ENCODE measurements at places on chromosomes 6 and 20.

GRCh38 chr20:16241911-16242310 is 331.3 kb downstream of the KIF16B start:
- DNase-seq: no peak

DNA sequence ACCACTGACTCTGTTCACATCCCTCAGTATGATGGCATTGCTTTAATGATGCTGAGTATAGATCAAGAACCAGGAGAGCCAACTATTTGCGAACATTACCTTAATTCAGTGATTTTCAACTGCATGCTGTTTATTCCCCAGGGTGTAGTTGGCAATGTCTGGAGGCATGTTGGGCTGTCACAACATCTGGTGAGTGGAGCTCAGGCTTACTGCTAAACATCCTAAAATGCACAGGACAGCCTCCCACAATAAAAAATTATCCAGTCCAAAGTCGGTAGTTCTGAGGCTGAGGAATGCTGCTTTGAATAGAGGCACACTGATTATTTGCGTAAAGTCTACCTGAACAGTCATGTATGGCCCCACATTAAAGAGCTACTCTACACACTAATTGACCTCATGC is 94.8 kb upstream of the OPRM1 start:
- DNase-seq: no peak

DNA sequence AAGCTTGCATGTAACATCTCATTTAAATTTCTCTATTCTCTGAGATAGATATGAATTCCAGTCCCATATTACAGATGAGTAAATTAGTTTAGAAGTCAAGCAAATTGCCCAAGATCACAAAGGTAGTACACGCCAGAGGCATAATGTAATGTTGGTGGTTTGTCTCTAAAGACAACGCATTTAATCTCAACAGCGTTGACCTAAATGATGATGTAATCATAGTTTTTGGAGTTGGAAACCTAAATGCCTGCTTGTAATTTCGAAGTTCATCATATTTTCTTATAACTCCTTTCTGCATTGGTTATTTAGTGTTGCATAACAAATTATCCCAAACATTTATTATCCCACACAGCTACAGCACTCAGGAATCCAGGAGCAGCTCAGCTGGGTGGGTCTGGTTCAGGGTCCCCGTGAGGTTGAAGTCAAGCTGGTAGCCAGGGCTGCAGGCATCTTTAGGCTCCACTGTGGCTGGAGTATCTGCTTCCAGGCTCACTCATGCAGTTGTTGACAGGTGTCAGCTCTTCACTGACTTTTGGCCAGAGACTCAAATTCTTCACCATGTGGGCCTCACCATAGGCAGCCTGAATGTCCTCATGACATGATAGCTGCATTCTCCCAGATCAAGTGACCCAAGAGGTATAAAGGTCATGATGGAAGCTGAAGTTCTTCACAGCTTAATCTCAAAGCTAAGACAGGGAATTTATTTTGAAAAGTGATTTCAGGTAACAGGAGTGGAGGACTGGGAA is 122.0 kb upstream of the SPTLC3 start:
- DNase-seq: no peak

GRCh38 chr6:105867821-105868220 is 218.3 kb upstream of the PRDM1 start:
- DNase-seq: no peak

DNA sequence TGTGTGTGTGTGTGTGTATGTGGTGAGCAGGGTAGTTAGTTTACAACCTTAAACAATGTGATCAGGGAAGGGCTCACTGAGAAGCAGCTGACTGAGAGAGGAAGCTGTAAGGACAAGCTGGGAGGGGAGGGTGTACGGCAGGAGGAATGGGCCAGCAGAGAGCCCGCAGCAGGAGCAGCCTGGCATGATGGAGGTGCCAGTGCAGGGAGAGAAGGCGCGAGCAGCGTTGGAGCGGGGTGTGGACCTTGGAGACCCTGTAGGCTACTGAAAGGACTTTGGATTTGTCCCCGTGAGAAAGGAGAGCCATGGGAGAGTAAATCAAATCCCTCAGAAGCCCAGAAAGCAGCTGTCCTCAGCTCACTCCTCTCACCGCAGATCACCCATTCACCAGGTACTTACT is 18.5 kb downstream of the FAM209B start:
- no peak for DNase-seq

DNA sequence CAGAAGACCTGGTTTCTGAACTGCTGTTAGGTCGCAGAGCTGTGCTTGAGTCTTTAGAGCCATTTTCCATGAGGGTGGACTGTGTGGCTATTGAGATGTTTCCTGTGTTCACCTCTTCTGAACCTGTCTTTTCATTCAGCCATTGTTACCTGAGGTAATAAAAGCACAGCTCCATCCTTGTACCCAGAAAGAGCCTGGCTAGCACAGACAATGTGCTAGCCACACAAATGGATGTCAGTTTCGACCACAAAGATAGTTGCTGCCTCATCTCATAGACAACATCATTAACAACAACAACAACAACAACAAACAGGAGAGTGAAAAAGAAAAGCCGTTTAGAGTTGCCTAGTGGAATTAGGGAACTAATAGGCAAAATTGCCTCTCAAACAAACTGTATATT is 114.7 kb downstream of the MYO6 start:
- no peak for DNase-seq

DNA sequence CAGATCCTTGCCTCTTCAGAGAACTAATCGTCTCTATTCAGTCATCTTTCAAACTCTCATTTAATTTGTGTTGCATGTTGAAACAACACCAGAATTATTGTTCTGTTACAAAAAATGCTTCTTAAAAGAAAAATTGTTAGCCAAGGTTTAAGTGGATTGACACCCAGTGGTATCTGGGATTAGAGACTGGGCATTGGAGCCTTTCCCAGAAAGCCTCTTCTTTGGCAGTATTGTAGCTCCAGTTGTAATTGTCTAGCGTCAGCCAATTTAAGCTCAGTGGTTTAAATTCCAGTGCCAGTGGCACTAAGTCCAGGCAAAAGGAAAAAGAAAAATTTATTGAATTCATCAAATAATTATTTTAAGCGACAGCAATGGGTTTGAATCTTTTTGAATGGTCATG is 801 bp downstream of the CCDC28A start:
- no peak for DNase-seq

- no peak for DNase-seq
These were observed 183.2 kb downstream of the DLL1 start for GRCh38 chr6:170107606-170108222.

DNA sequence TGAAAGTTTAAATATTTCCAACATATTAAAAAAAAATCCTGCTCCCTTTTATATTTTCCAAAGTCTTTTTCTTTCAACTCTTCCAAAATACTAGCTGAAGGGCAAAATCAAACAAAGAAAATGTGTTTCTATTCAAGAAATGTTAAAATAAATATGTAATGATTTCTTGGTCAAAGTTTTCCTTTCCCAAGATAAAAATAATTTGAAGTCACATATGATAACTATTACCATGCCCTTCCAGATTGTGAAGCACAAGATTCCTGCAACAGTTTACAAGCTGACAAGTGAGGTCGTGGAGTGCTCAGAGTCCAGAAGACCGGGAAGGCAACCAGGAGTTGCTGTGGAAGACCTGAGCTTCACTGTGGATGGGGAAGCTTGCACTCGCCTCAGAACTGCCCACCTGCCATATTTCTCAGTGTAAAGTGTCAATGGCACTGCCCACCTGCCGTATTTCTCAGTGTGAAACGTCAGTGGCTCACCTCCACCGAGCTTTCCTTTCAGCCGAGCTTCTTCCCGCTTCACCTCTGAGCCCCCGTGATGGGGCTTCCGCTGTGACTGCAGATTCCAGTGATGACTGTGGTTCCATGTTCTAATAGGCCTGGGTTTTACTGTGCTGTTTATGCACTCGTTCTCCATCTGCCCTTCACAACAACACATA is 160.5 kb downstream of the THBS2 start:
- DNase-seq: no peak

DNA sequence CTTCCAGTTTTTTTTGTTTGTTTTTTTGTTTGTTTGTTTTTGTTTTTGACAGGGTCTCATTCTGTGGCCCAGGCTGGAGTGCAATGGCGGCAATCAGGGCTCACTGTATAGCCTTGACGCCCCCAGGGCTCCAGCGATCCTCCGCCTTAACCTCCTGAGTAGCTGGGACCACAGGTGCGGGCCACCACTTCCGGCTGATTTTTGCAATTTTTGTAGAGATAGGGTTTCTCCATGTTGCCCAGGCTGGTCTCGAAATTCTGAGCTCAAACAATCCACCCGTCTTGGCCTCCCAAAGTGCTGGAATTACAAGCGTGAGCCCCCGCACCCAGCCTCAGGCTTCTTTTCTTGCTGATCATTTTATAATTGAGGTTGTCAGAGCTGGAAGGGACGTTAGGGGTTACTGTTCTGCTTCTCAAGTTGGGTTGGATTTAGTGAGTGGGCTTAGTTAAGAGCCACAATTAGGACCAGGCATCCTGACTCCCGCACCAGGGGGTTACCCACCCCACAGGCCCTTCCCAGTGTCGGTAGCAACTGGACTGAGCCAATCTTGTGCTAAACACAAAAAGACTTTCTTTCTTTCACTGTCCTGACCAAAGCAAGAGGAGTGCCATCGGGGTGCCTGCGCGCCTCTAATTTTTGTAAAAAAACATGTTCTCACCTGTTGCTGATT is 13.1 kb upstream of the ZSCAN9 start:
- no peak for DNase-seq

DNA sequence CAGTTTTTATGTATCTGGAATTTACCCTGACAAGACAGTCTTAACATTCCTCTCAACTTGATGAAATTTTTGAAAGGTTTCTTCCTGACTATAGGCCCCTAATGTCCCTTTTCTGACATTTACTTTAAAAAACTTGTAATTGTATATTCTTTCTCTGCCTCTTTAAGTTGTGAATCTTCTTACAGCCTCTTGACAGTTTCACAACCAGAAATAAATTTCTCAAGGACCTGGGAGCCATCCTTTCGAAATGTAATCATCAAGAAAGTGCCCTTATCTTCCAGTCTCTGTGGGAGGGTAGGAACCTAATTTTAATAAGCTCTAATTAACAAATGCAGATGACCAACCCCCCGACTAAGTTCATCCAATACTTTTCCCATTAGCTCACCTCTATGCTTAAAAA is 403.6 kb upstream of the GJE1 start:
- no peak for DNase-seq

DNA sequence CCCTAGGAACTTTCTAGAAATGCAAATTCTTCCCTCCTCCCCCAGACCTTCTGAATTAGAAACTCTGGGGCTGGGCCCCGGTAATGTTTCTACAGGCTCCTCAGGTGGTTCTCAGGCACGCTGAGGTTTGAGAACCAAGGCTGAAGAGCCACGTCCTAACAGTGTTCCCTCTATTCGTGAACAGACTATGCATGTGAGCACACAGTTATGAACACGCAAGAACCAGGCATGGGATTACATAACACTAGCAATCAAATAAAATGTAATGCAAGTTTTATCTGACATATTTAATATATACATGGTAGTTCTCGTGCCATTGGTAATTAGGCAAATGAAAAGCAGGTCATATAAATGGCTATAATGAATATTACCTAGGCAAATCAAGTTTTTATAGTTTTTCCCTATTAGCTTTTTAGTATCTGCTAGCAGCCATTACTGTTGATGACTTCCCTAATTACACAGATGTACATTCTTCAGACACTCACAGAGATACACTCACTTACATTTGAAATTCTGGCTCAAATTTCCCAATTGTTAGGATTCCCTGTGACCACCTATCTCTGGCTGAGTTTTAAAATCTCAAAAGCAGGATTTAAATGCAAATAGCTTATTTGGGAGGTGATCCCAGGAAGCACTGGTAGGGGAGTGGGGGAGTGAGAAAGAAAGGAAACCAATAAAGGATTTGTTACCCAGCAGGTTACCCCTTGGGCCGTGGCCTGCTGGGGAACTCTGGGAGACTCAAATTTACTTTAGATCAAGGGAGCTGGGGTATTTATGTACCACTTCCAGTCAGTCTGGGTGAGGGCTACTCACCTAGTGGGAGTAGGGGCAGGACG is 104.1 kb downstream of the TCP11 start:
- no peak for DNase-seq

DNA sequence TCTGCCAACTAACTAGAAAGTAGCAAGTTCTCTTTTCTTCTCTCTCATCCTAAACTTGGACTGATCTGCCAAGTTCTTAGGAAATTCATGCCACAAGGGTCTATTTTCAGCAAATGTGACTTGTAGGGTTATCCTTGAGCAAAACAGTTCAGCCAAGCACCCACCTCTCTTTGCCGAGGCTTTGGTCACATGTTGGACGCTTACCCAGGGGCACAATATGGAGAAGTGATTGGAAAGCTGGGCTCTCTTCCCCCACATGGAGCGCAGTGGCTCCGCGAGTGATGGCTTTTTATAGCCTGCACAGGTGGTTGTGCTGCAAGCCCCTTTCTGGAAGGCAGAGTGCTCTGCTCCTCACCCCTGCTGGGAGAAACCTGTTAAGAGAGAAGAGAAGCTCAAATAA is 47.7 kb upstream of the FNDC1 start:
- DNase-seq: no peak

DNA sequence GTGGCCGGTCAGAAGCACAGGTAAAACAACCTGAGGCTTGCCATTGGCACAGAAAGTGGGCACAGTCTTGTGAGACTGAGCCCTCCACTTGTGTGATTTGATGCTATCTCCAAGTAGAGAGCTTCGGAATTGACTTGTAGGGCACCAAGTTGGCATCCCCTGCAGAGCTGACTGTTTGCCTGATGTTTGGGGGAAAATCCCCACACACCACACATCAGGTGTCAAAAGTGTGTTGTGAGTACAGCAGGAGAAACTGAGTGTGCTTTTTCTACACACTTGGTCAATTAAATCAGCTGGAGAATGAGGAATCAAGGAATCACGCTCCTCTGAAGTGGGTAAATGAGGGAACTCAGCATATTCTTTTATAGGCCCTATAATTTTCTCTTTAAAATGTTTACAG is 989 bp downstream of the SERINC3 start:
- no peak for DNase-seq

GRCh38 chr20:4369798-4370124 is 351.9 kb upstream of the PRND start:
- peak; percentile 10 for DNase-seq

DNA sequence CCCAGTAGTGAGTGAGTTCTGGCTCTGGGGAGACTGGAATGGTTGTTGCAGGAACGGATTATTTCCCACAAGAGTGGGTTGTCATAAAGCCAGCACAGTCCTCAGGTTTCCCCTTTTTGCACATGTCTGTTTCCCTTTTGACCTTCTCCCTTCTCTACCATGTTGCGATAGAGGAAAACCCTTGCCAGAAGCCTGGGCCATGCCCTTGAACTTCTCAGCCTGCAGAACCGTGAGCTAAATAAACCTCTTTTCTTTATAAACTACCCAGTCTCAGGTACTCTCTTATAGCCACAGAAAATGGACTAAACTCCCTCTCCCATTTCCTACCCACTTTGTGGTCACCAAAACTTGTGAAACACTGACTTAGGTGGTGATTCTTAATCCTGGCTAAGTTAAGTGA is 7.2 kb upstream of the PPP1R16B start:
- DNase-seq: no peak

Data from stimulated activated naive CD4-positive, alpha-beta T cell (primary cell).